Neural crest cell (in vitro differentiated cells): ENCODE measurements at places on chromosomes 7 and 10.

- DNase-seq = no peak
Measured at GRCh38 chr10:2278363-2278762, 541.0 kb upstream of the ADARB2 start.

DNA sequence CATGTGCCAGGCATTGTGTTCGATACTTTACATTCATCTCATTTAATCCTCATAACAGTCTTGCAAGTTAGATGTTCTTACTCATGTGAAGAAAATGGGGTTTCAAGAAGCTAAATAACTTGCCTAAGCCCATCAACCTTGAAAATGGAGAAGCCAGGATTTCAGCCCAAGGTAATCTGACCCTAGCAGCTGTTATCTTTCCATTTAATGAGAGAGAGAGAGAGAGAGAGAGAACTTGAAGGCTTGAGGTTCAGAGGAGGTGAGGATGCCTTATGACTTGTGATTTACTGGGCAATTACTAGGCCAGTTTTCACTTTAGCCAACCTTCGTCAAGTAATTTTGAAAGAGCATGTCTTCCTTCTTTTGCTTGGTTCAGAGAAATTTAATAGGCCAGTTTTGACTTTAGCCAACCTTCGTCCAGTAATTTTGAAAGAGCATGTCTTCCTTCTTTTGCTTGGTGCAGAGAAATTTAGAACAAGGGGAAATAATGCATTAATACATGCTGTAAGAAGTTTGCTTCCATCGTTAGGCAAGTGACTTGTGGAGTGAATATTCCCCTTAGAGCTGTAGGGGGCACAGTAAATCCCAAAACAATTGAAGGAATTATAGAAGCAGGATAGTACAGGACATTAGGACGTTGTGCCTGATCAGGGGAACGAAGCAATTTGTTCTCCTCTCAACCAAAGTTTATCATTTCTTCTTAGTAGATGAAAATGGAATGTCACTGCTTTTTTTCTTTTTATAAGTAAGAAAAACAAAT lies 143.0 kb upstream of the BMPER start:
- DNase-seq = no peak

- no peak for DNase-seq
Measured at GRCh38 chr10:24947304-24948097, 4.9 kb downstream of the PRTFDC1 start.

DNA sequence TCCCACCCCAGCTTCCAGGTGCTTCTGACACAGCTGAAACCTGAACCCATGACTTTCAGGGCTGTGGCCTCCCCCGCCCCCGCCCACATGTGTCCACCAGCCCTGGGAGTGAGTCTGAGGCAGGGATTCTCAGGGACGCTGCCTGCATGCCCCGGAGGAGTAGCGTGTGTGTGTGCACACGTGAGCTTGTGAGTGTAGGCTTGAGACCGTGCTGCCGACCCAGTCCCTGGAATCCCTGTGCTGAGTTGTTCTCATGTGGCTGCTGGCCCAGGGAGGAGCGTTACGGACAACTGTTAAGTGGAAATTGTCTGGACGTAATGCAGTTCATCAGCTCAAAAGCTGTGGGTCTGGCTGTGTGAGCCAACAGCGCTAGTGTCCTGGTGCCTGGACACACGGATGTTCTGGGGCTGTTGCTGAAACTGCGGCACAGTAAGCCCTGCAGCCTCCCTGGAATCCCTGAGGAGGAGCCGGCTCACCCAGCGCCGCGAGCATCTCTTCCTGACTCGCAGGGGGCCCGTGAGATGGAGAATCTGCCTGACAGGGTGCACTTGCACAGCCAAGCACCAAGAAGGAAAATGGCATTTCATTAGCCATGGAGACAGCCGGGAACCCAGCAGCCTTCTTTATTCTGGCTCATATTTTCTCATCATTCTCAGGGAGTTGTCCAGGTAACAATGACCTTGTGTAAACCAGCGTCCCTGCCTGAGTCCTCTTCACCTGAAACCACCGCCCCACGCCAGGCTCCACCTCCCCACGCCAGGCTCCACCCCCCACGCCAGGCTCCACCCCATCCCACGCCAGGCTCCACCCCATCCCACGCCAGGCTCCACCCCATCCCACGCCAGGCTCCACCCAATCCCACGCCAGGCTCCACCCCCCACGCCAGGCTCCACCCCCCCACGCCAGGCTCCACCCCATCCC lies 603.9 kb downstream of the PTPRN2 start:
- DNase-seq = no peak

- no peak for DNase-seq
Measured at GRCh38 chr10:3782146-3782450, 2.9 kb downstream of the KLF6 start.

- DNase-seq = no peak
Measured at GRCh38 chr10:107931808-107932207, 767.3 kb upstream of the SORCS1 start.
